ENCODE measurements at places on chromosomes 6 and 20.

GRCh38 chr6:149842331-149842730, 21.8 kb downstream of the LRP11 start:
- no peak for DNase-seq

GRCh38 chr6:27241443-27241842, 6.1 kb upstream of the PRSS16 start:
- DNase-seq = no peak

- no peak for DNase-seq
Measured at GRCh38 chr6:1821513-1822183, 211.9 kb downstream of the FOXC1 start.

DNA sequence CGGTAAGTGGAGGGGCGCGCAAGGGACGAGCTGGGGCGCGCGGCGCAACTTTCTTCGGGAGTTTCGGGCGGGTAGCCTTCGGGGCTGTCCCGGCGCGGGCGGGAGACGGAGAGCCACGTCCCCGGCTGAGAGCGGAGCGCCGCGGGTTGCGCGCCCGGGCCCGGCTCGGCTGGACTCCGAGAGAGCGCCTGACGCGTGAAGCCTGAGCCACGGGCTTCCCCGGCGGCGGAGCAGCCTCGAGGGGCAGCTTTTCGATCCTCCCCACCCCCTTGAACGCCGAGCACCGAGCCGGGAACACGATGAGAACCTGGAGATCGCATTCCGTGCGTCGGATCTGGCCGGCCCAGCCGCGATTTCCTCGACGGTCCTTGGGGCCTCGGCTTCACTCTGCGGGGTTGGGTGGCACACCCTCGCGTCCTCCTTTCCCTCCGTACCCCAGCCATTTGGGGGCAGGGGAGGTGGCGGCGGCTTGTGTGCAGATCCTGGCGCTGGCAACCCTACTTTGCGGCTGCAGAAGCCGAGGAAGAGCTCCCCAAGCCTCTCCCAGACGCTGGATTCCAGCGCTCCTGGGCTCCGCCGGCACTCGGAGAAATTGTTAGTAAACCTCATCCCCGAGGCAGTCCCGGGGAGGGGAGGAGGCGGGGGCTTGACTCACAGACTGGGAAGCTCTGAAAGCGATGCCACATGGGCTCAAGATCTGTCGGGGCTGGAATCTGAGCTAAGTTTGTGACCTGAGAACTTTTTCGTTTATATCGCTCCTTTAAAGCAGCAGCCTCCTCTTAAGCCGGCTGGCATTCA, 572 bp downstream of the DSE start:
- DNase-seq = no peak

- no peak for DNase-seq
Measured at GRCh38 chr6:74609871-74610270, 596.0 kb downstream of the COL12A1 start.

All from activated CD8-positive, alpha-beta memory T cell treated with anti-CD3 and anti-CD28 coated beads for 1 hour (primary cell).